ENCODE measurements at places on chromosomes 5 and 9.
A peak's percentile ranks its signal among the peaks of the same experiment; 100 is the strongest.

- peak; percentile 7 for DNase-seq
Measured at GRCh38 chr9:21579247-21579671, 97.1 kb upstream of the IFNE start.

DNA sequence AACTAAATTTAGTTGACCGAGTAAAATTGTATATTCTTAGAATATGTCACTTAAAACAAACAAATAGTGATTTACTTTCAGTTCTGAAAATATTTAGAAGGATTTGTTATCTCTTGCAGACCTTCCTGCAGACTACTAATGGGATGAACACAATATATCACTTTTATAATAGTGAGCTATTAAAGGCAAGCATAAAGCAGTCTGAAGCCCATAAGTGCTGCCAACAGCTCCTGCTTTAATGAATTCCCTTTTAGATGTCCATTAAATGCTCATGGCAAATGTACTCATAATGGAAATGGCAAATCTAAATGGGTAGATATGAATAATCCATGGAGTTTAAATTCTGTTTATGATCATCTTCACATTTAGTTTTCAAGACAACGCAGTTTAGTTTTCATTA, 170.2 kb downstream of the RANBP17 start:
- no peak for DNase-seq

DNA sequence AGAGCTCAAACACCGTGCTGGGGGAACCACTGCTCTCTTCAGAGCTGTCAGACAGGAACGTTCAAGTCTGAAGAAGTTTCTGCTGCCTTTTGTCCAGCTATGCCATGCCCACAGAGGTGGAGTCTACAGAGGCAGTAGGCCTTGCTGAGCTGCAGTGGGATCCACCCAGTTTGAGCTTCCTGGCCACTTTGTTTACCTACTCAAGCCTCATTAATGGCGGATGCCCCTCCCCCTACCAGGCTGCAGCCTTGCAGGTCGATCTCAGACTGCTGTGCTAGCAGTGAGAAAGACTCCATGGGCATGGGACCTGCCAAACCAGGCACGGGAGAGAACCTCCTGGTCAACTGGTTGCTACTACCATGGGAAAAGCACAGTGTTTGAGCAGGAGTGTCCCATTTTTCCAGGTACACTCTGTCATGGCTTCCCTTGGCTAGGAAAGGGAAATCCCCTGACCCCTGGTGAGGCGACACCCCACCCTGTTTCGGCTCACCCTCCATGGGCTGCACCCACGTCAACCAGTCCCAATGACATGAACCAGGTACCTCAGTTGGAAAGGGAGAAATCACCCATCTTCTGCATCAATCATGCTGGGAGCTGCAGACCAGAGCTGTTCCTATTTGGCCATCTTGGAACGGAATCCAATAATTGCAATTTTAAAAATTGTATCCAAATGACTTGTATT, 246.9 kb upstream of the ADAMTS16 start:
- no peak for DNase-seq

- DNase-seq, result no peak
Measured at GRCh38 chr9:86079865-86080469, 19.4 kb downstream of the GOLM1 start.

GRCh38 chr9:16126042-16126441, 573.2 kb downstream of the CCDC171 start:
- DNase-seq, result no peak

DNA sequence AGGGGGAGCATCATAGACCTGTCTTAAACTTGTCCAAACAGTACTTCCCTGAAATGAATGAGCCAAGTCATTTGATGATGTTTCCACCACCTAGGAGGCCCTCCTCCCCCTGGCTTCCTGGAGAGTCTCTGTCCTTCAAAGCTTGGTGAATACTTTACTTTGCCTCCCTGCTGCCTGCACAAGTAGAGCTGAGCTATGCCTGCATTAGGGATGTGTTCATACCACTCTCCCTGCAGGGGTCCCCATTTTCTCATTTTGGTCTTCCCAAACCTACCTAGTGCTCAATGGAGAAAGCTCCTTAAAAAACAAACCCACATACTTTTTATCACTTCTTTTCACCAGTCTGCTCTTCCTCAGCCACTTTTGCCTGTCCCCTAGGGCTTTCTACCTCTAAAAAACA, 7.7 kb downstream of the CCNI2 start:
- DNase-seq, result no peak

DNA sequence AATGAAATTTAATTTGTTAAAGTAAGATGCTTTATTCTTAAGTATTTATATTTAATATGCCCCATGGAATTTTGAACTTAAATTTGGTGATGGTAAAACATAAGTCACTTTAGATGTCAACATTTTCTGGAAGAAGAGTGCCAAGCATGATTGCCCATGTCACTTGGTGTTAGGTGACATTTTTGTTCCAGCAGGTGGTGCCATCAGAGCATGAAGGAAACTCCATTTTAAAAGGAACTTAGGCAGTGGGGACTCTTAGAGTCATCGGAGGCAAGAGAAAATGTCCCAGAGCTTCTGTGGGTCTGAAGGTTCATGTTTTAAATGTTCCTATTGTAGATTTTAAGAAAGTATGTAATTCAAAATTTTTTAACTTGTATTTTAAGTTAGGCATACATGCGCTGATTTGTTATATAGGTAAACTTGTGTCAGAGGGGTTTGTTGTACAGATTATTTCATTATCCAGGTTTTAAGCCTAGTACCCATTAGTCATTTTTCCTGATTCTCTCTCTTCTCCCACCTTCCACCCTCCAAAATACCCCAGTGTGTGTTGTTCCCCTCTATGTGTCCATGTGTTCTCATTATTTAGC, 789.3 kb downstream of the SEMA5A start:
- DNase-seq, result no peak

DNA sequence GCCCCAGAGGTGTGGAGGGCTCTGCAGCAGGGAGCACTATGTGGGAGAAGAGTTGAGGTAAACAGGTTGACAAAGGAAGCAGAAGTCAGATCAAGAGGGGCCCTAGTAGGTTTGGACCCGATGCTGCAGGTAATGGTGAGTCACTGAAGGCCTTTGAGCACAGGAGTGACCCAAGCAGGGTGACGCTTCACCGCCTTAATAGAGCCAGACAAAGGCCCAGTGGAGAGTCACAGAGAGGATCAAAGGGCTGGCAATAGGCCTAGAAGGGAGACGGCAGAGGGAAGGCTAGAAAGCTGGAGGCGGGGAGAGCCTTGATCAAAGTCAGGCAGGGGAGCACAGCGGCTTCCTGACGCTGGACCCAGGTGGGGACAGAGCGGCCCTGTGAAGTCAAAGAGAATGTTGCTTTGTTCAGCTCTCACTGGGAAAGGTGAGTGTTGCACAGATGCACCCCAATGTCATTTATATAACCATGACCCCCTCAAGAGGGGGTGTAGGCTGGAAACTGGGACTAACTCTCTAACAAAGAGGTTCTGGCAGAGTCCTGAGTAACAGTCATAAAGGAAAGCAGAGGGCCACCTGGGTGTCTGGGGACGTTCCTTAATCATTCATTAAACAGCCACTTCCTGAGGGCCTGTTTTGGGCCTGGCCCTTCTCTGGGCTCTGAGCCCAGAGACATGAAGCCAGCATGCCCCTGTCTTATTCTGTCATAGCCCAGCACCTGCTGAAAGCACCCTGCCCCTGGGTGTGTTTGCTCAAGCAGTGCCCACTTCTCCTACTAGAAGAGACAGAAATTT, 9.8 kb upstream of the CPLX2 start:
- no peak for DNase-seq

GRCh38 chr9:81848472-81848871, 79.8 kb upstream of the SPATA31D4 start:
- no peak for DNase-seq

GRCh38 chr9:7791394-7791793, 8.2 kb downstream of the DMAC1 start:
- DNase-seq, result no peak

DNA sequence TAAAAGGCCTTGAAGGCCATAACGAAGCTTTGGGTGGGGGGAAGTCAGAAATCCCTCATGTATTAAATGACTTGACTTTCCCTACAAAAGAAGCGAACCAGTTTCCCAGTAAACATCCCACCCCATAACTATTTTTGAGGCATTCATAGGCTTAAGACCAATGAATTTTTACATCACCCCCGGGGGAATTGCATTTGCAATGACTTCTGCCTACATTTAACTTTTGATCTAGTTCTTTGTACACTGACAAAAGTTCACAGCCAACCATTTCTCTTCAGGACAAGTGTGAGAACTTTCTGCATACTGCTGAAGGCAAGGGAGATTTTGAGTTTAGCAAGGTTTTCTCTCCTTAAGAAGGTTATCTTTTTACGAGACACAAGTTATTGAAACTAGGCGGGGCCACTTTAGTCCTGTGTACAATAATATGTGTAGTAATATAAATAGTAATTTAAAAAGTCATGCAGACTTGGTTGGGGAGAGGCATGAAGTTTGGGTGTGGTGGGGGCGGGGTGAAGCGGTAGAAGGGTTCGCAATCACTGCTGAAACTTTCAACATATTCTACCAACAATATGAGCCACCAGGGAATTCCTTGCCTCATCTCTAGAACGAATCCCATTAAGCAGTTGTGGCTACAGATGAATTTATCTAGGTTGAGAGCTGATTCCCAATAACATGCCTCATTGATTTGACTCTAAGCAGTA, 2.5 kb downstream of the TJP2 start:
- no peak for DNase-seq

- no peak for DNase-seq
Measured at GRCh38 chr5:176741561-176742211, 68.7 kb upstream of the UNC5A start.

- no peak for DNase-seq
Measured at GRCh38 chr5:6632324-6632887, 438 bp downstream of the NSUN2 start.

Data from activated gamma-delta T cell treated with anti-CD3 and anti-CD28 coated beads, Interleukin-2, amount 50 U/mL, for 16 hours (primary cell).